ENCODE measurements at places on chromosomes 11 and 22.
A peak's percentile ranks its signal among the peaks of the same experiment; 100 is the strongest.

DNA sequence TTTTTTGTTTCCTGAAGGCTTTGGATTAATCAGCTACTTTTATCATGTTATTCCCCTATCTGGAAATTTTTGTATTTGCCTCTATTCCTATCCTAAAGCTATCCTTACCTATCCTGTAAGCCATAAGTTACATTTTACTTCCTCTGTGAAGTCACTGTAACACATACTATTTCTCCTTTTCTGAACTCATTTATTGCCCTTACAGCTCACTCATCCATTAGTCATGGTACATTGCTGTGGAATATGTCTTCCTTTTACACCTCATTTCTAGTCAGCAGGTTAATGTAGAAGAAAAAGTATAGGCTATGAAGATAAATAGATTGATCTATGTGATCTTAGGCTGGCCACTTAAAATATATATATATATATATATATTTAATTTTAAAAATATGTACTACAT, 28.0 kb downstream of the SWAP70 start:
- no peak for DNase-seq

- DNase-seq, result peak; percentile 57
Observed at GRCh38 chr11:69298267-69299022, 4.5 kb downstream of the MYEOV start.

DNA sequence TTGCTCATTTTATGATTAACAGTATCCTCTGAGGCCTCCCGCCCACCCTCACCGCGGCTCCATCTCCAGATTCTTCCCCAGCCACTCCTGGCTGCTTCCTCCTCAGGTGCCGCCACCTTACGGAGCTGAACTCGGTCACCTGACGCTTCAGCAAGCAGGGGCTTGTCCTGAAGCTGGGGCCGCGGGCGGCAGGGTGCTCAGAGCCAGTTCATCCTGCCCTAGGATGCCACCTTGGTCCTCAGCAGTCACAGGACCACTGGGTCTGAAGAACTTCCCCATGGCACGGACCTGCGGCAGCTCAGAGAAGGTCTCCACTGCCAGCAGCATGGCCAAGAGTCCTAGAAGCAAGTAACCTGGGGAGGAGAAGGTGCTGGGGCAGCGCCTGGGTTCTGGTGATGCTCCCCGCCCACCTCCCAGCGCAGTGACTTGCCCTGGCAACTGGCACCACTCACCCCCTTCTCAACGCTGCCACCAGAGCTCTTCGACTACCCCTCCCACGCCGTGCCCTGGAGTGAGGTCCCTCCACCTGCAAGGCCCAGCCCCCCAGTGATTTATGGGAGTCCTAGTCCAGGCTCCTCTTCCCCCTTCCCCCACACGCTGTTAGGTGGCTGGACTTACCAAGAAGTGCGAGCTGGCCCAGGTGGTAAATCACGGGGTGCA, 2.6 kb downstream of the KCNK7 start:
- no peak for DNase-seq

DNA sequence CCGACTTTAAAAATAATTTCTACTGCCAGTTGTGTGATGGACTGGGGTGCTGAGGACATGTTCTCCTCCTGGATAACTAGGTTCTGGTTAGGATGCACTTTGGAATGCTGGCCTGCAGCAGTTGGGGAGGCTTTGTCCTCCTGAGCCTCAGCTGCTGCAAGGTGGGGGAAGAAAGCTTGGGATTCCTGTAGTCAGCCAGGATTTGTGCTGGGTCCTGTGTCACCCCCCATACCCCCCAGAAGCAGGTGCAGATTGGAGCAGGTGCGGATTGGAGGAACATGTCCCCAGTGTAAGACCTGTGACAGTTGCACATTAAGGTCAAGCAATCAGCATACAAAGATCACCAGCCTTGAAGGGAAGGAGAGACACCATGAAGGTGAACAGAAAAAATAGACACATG, 51.1 kb downstream of the MED15 start:
- DNase-seq, result no peak

DNA sequence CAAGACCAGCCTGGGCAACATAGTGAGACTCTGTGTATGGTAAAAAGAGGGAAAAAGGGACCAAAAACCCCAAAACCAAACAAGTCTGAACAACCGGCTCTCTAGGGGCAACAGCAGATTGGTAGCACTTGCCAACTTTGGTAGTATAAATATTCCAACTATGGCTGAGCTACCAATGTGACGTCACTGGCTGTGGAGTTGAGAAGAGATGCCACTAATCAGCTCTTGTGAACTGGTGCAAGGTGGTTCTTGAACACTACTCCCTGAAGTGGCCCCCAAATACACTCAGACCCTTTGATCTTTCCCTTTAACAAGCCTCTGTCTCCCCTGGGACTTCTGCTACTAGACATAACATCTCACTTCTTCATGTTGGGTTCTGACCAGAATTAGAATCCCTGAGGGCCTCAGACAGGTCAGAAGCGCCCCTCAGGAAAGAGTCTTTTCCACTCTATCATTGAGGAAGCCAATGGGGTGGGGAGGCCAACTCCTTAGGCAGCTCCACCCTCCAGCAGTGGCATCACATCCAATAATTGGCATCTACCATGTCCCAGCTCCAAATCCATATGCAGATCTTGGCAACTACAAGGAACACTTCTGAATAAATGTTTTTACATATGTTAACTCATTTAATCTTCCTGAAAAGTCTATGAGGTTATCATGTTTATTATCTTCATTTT, 49.2 kb downstream of the RPL27A start:
- peak; percentile 42 for DNase-seq

GRCh38 chr11:85923455-85923854, 68.3 kb downstream of the CCDC83 start:
- DNase-seq, result no peak

DNA sequence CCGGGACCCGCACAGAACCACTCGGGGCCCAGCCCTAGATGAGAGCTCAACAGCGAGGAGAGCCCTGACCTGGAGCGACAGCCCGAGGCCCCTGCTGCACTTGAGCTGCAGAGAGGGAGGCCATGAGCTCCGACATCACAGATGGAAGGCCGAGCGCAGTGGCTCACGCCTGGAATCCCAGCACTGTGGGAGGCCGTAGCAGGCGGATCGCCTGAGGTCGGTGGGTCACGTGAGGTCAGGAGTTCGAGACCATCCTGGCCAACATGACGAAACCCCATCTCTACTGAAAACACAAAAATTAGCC, 13.8 kb upstream of the BRSK2 start:
- no peak for DNase-seq

- peak; percentile 98 for DNase-seq
Observed at GRCh38 chr11:117327567-117328374, at the start of gene CEP164. CEP164 (plus strand) TSS chr11:117327854; CDS start chr11:117338587, 10,733 bp downstream.

DNA sequence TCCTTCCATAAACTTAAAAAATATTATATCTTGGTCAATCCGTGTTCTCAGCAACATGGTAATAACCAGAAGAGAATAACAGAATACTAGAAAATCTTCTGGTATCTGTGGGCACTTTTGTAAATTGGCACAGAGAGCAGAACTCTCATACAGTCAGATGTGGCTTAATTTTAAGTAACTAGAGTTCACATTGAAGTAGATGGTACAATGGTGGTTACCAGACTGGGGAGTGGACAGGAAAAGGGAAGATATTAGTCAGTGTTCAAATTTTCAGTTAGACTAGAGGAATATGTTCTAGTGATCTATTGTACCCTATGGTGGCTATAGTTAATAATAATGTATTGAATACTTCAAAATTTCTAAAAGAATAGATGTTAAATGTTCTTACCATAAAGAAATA, 6.9 kb downstream of the OR52H1 start:
- no peak for DNase-seq

- DNase-seq, result no peak
Observed at GRCh38 chr11:112002491-112003216, 22.6 kb upstream of the DLAT start.

DNA sequence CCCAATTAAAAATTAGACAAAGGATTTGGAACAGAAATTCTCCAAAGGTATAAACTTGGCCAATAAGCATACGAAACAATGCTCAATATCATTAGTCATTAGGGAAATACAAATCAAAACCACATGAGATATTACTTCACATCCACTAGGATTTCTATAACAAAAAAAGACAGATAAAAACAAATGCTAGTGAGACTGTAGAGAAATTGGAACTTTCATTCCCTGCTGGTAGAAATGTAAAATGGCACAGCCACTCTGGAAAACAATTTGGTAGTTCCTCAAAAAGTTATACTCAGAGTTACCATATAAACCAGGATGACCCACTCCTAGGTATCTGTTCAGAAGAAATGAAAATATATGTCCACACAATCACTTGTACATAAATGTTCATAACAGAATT, 71.6 kb downstream of the RPL27A start:
- DNase-seq, result no peak

- DNase-seq, result no peak
Observed at GRCh38 chr11:72777755-72778278, 16.0 kb downstream of the STARD10 start.

GRCh38 chr22:48841881-48842582, 985.6 kb downstream of the BRD1 start:
- DNase-seq, result no peak

DNA sequence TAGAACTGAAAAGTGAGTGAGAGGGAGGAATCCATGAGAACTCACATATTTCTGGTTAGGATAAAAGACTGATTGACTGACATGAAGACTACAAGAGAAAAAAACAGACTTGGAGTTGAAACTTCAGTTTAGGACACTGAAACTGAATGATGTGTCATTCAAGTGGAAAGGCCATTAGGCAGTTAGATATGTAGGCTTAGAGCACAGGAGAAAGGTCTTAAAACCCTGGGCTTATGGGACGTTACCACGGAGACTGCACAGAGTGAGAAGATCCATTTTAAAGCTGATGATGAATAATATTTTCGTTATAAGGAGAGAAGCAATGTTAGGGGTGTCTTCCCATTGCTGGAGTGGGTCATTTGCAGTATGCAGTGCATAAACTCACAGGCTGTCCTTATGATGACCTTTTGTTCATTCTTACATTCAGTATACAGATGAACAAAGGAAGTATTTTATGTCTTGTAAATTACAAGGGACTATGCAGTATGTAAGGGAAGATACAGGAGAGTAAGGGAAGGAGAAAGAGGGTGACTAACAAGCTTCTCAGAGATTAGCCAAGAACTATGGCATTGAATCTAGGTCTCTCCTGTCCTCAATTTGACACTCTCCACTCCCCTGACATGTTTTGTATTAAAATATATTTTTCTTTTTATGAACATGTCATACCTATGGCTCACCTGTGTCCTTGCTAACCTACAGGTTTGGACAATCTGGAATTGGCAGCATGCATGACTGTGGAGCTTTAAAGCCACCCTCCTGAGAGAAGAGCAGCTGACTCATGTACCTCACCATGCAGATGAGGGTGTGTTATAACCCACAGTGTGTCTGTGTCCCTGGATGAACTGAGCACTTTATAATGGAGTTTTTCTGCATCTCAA, 63.7 kb downstream of the MAML2 start:
- DNase-seq, result no peak

DNA sequence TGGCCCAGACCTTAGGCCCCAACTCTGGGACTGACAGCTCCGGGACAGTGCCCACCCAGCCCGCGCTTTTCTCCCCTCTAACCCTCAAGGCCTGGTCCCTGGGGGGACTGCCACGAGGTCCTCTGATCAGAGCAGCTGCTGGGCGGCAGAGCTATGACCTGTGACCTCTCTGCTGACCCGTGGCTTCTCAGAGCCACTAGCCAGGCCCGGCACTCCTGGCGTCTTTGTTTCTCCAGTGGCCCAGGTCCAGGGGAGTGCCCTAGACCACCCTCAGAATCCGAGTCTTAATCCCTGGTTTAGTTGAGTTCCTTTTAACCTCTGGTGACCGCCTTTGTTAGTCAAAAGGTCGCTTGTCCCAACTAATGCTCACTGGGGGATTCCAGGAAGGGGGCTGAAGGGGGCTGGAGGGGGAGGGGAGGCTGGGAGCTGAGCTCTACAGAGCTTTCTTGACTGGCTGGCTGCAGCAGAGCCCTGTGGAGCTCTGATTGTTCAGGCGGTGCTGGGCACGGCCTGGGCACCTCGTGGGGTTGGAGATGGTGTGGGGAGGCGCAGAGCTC, 1.2 kb downstream of the FBLN1 start:
- DNase-seq, result no peak

DNA sequence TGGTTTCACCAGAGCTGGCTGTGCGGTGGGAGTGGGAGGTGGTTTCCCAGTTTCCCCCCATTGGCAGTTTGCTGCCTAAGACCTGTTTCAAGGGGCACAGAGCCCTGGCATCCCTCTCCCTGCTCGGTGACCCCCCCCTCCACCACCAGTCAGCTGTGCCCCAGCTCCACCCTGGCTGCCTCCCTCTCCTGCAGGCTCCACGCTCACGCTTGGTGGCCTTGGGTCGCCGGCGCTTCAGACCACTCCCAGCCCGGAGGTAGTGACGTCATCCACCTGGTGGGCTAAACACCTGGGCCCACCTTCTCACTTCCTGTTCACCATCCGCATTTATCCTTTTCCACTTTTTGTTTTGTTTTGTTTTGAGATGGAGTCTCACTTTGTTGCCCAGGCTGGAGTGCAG, 7.8 kb downstream of the GAL start:
- DNase-seq, result peak; percentile 4

DNA sequence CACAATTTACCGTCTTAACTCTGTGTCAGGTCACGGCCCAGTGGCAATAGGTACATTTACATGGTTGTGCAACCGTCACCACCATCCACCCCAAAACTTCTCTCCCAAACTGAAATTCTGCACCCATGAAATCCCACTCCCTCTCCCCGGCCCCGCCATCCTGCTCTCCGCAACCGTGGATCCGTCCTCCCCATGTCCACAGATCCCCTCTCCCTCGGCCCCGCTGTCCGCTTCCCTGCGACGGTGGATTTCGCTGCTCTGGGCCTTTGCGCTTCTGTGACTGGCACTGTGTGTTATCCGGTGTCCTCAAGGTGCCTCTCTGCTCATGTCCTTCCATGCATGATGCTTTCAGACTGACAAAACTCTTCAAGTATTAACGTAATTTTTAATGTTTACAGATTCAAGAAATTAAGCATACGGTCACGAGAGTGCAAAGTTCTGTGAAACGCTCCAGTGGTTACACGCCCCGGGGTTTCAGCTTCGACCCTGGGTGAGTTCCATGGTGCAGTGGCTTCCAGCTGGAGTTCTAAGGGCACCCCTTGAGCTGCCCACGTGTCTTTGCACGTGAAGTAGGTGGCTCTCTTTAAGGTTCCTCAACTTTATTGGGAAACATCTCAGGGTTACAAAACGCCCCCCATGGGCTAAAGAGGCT, 76.4 kb downstream of the KCNQ1 start:
- no peak for DNase-seq

DNA sequence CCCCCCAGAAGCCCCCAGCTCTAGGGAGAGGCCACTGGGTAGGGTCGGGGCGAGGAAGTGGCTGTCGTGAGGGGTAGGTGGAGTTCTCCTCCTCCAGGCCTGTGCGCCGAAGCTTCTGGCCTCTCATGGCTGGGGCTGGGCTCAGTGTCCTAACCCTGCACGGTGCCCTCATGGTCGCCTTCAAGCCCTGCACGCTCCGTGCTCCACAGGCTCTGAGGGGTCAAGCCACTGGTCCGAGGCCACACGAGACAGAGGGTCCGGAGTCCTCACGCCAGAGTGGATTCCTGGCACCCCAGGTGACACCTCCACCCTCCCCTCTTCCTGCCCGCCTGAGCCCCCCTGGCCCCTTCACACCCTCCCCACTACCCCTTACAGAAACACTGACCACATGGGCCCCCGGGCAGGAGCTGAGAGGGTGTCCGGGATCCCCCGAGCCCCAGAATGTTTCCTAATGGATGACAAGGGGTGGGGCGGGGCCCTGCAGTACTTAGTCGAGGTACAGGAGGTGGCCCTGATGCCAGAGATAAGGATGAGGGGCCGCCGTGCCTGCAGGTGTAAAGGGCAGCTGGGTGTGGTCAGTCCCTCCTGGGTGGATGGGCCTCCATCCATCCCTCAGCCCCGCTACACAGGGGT, 997 bp upstream of the CDHR5 start:
- no peak for DNase-seq

Measured in OCI-LY7 (cell line).